ENCODE measurements at places on chromosomes 2 and 18.

DNA sequence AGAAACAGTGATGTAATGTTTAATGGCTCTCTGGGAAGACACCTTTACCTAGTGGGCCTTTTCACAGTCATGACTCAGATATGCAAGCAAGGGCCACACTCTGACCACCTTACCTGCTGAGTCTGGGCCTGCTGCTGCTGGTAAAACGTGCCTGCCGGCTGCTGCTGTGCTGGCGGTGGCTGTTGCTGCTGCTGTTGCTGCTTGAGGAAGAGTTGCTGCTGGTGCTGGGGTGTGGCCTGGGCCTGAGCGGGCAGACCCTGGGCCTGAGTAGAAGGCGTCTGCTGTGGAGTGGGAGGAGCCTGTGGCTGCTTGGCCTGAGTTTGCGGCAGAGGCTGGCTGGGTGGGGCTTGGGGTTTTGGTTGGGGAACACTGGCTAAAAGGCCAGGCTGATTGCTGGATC lies 81.6 kb upstream of the NFU1 start:
- no peak for DNase-seq

DNA sequence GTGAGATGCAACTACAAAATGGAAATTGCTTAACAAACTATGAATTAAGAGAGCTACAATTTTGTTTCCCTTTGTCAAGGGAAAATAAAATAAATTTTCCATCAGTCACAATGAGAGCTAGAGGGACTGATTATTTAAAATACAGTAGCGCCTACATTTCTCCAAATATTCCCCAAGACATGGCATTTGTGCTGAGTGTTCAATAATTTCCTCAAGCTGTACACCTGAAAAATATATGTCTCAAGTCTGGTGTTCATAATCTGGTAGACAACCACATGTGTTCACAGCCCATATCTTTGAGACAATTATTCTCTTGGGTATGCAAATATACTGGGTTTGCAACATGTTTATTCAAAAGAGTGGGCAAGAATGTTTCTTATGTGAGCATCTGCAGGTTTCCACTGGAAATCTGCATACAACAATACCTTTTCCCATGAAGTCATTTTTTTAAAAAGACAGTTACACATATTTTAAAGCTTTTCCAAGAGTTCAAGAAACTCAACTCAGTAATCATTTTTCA lies 240.1 kb upstream of the VRK2 start:
- DNase-seq: no peak

DNA sequence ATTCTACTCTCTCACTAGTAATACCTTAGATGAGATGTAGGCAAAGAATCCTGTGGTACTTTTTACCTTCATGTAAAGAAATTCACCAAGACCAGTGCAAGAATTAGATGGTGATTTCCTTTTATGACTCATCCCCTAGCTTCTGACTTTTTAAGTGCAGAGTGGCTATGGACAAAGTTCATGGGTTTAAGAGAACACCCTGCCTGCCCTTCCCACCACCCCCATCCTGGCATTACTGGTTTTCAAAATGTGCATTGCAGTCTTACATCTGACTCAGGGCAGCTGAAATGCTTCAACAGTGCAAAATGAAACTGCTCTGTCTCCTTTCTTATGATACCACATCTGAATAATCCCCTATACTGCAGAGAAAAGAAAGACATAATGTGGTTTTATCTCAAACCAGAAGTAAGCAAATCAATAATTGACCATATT lies 22.6 kb downstream of the MAIP1 start:
- no peak for DNase-seq

DNA sequence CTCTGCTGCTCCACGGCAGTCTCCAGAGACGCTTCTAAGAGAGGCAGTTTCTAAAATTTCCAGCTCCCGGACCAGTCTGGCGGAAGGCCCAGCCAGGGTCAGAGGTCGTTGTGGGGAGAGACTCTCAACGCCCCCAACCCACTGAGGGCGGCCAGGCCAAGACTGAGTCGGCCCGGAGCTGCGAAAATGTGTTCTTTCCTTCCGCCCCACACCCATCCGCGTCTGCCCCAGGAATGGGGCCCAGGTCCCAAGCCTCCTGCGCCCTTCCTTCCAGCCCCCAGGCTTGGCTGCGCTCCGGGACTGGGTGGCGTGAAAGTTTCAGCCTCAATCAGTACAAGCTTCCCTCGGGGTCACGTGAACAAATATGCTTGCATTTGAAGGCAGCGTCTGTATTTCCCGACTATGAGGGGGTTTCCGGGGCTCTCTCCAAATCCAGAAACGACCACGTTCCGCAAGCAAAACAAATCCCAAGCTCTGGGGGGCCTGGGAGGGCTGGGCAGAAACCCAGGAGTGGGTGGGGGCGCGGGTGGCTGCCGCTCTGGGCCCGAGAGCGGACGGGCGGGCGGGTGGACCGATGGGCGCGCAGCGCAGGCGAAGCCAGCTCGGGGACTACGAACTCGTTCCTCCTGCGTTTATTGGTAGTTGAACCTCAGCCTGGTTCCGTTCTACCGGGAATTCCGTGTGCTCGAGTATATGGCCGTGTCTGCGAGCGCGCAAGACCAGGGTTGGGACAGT lies 3.3 kb downstream of the HOXD3 start:
- DNase-seq: no peak

GRCh38 chr18:10114717-10115463 lies 201.1 kb downstream of the VAPA start:
- no peak for DNase-seq

GRCh38 chr2:70212298-70212932 lies 21.6 kb upstream of the C2orf42 start:
- DNase-seq: no peak

DNA sequence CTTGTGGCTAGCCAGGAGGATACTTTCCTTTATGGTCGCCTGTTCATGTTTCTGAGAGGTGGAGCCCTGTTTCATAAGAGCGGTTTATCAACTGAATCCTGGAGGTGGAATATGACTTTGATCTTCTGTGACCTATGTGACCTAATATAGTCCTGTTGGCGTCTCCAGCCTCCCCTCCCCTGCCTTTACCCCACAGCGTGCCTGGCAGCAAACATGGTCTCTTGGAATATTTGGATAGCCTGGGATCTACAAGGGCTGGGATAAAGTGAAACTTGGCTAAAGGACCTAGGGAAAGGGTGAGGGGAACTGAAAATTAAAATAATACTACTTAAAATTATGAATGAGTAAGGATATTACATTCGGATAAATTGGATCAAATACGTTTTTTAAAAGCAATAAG lies 246.0 kb downstream of the BABAM2 start:
- no peak for DNase-seq

DNA sequence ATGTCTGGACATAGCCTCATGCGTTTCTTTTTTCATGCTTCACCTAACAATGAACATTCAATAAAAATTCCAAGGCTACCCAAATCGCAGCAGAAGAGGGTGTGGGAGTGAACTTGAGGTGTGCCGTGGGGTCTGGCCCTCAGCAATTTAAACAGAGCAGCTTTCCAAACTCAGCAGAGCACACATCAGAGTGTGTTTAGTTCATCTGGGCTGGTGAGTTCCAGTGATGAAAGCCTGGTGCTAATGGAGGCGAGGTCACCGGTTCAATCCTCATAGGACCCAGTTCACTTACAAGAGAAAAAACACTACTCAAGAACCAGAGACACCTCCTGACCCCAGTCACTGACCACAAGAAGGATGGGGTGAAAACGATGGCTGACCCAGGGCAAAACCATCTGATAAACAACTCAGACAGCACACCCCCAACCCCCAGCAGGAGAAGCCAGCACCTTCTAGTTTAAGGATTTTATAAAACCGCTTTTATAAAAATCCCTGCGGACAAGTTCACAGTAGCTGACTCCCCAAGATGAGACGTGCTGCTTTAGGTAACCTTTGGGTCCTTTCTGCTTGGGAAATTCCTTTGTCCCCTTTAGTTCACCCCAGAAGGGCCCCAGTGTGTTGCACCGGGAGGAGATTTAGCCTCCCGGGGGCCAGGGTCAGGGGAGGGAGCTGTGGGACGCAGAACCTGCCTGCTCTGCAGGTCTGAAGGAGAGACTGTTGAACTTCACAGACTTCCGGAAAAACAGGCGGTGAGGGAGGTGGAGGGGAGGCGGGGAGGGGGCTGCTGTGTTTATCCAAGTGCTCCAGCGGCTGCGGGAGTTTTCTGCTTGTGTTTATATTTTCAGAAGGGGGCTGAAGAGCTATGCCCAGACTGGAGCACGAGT lies 152.7 kb upstream of the SOX11 start:
- DNase-seq: no peak

- DNase-seq: no peak
These were observed 349.0 kb downstream of the TXNL1 start for GRCh38 chr18:56289381-56289780.

- DNase-seq: no peak
These were observed 12.3 kb upstream of the MEP1B start for GRCh38 chr18:32177530-32177929.

GRCh38 chr2:20638014-20638413 lies 12.9 kb downstream of the HS1BP3 start:
- no peak for DNase-seq

DNA sequence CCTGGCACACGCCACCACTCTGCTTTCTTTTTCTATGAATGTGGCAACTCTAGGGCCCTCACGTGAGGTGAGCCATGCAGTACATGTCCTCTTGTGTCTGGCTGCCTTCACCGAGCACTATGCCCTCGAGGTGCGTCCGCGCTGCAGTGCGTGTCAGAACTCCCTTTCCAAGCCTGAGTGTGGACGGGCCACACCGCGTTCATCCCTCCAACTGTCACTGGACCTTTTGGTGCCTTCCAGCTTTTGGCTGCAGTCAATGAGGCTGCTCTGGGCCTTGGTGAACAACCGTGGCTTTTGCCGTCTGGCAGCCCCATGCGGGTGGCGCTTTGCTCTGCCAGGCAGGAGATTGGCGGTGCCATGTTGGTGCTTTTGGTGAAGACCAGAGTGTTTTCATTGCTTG lies 74.0 kb downstream of the TSHZ1 start:
- no peak for DNase-seq

DNA sequence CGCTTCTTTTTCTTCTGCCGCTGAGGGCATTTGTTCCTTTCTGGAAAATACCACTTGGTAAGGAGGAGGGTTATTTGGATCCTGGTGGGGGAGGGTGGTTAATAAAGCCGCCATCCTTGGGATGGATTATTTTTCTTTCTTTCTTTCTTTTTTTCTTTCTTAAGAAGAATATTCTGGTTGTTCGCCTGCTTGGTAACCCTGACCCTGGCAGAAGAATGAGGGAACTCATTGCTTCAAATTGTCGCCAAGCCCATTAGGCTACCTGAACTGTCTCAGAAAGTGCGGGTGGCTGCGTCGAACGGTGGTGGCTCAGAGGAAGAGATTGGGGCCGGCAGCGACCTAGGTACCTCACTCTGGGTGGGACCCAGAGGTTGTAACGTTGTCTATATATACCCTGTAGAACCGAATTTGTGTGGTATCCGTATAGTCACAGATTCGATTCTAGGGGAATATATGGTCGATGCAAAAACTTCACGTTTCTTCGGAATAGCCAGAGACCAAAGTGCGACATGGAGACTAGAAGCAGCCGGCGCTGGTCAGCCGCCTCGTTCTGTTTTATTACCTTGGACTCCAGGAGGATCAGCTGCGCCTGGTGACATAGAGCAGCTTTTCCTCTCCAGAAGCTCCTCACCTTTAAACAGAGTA lies 1.3 kb upstream of the HOXD4 start:
- DNase-seq: no peak

DNA sequence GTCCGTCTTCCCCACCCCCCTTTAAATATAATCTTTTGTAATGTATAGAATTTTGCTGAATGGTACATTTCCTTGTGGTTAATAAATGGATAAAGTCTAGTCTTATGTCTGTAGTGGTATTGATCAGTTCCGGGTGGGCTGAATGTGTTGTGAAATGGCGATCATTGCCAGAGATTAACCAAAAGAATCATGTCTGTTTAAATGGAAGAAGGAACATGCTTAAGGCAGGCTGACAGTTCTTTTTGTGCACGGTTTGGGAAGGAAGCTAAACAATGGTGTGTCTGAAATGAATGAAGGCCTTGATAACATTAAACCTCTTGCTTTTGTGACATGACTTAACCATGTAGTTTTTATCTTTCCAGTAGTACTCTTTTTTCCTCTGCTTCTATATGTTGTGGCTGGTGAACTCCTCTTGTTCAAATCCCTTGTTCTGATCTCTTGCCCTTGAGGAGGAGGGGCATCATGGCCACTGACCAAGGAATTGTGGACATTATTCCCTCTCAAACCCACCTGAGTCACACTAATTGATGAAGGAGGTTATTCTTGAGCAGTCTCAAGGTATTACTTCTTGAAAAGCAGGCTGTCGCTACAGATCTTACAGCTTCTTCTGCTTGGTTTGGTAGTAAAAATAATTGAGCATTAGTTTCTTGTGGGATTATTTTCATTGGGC lies 1.7 kb downstream of the ACVR2A start:
- DNase-seq: no peak

DNA sequence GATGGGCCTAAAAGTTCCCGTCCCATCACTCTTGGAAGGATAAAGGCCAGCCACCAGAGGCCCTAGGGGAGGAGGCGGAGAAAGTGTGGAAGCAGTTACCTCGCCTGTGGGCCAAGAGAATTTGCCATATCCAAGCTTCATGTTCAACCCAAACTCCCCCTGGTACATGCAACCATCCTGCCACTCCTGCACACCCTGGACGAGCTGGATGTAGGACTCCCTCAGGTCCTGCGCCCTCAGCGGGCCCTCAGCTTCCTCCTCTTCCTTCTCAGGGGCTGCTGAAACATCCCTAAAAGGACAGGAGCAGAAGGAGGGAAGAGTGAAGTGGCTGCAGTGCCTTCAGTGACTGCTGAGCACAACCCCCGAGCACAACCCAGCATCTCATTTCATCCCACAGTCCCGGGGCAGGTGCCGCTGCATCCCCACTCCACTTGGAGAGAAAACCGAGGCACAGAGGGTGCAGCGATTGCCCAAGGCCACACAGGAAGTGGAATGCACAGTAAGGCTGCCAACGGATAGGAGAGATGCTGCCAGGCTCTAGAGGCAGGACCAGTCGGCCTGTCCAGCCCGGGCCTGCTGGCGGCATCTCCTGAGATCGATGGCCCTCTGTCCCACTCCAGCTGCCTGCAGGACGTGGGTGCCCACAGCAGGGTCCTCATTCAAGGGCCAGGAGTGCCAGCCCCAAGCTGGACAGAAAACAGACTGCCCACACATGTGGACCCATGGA lies 2.9 kb downstream of the ANKMY1 start:
- no peak for DNase-seq

GRCh38 chr18:13264091-13265007 lies 45.8 kb downstream of the LDLRAD4 start:
- DNase-seq: no peak

- no peak for DNase-seq
These were observed 206.1 kb downstream of the TWIST2 start for GRCh38 chr2:239053801-239054503.

GRCh38 chr2:36294316-36294721 lies 61.3 kb upstream of the CRIM1 start:
- DNase-seq: no peak

All from CD4-positive, alpha-beta T cell (primary cell).